Smooth muscle cell of bladder (primary cell): ENCODE measurements at places on chromosomes 1 and 21. TPM values are rescaled to one million over a fixed set of nuclear protein-coding genes. Genes with fewer than 3 reads are reported as not detected.

The C1orf116 gene
- under 0.01 TPM in 1 of 2 replicates, not detected in the other for total RNA-seq

The SPATA21 gene
- total RNA-seq = not detected in 2 replicates

The OR2L8 gene
- not detected in 2 replicates for total RNA-seq

The TEX35 gene
- total RNA-seq = 0.18 TPM in 1 of 2 replicates, not detected in the other

The SPATA46 gene
- total RNA-seq = not detected in 2 replicates

The MYBPH gene
- total RNA-seq = 0.09 and 0.14 TPM in 2 replicates

The S100A7 gene
- total RNA-seq = not detected in 2 replicates

The IL19 gene
- total RNA-seq = 0.28 TPM in 1 of 2 replicates, not detected in the other

The TCHH gene
- total RNA-seq = under 0.01 TPM in 2 replicates

The PRAMEF18 gene
- total RNA-seq = not detected in 2 replicates

The SPRR2B gene
- not detected in 2 replicates for total RNA-seq

The C1orf216 gene
- 12.4 and 15.7 TPM in 2 replicates for total RNA-seq

The KLHL21 gene
- total RNA-seq = 18.8 and 37.6 TPM in 2 replicates

The RNU1-3 gene
- total RNA-seq = 3,030 and 4,050 TPM in 2 replicates

The FCMR gene
- total RNA-seq = 0.09 and 0.57 TPM in 2 replicates

The CHI3L2 gene
- 0.28 and 1.4 TPM in 2 replicates for total RNA-seq

The ARHGEF10L gene
- 11.1 and 15.1 TPM in 2 replicates for total RNA-seq

The SHC1 gene
- total RNA-seq = 180 and 202 TPM in 2 replicates

The CDK18 gene
- total RNA-seq = under 0.01 and 0.55 TPM in 2 replicates

The LCE2C gene
- total RNA-seq = not detected in 2 replicates

The MSTO1 gene
- 22.2 and 23.7 TPM in 2 replicates for total RNA-seq

The TAS1R1 gene
- not detected in 2 replicates for total RNA-seq

The RXFP4 gene
- not detected in 2 replicates for total RNA-seq

The HNRNPCL2 gene
- total RNA-seq = not detected in 2 replicates

The PLXNA2 gene
- 0.43 and 1.1 TPM in 2 replicates for total RNA-seq

The PPFIA4 gene
- total RNA-seq = 5.3 and 35.9 TPM in 2 replicates

The LCE2B gene
- total RNA-seq = not detected in 2 replicates

The KRTAP19-5 gene
- not detected in 2 replicates for total RNA-seq

The CA6 gene
- total RNA-seq = not detected in 2 replicates
